ENCODE measurements at places on chromosomes 2 and 18.

DNA sequence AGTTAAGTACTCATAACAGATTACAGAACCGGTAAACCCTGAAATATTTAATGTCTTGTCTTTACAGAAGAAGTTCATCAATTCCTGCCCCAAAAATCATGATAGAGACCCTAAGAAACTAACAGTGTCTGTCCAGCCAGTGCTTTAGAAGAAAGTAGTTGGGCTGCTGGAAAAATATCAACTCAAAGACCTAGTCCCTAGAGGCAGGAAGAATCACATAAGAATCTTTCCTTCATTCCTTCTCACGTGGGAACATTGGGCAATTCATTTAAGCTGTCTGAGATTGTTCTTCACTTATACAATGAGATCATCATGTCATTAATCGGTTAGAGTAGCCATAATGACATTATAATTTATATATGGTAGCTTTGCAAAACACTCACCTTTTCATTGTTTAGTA lies 156.4 kb downstream of the CCBE1 start:
- peak; percentile 37 for DNase-seq

- DNase-seq = no peak
Measured at GRCh38 chr2:95024371-95024770, 1.1 kb upstream of the MAL start.

- DNase-seq = no peak
Measured at GRCh38 chr2:145851730-145852129, 1331.8 kb upstream of the ZEB2 start.

- no peak for DNase-seq
Measured at GRCh38 chr2:12964904-12965539, 248.3 kb downstream of the TRIB2 start.

- DNase-seq = no peak
Measured at GRCh38 chr2:25977768-25978167, 4.5 kb downstream of the KIF3C start.

- no peak for DNase-seq
Measured at GRCh38 chr2:32358111-32358482, 1.3 kb downstream of the BIRC6 start.

All from fibroblast of the conjunctiva (primary cell).